ENCODE measurements at places on chromosomes 3 and 15.

- DNase-seq = no peak
Measured at GRCh38 chr3:194824100-194824499, 138.4 kb downstream of the FAM43A start.

GRCh38 chr15:42137461-42138261 lies 18.8 kb downstream of the PLA2G4F start:
- DNase-seq = peak; percentile 30

- no peak for DNase-seq
Measured at GRCh38 chr15:43009206-43009605, 88.6 kb upstream of the TTBK2 start.

GRCh38 chr3:9955067-9955502 lies 2.9 kb upstream of the PRRT3 start:
- no peak for DNase-seq

- no peak for DNase-seq
Measured at GRCh38 chr15:68508485-68509189, 70.2 kb upstream of the CORO2B start.

- DNase-seq = no peak
Measured at GRCh38 chr15:77696871-77697270, 64.2 kb upstream of the LINGO1 start.

DNA sequence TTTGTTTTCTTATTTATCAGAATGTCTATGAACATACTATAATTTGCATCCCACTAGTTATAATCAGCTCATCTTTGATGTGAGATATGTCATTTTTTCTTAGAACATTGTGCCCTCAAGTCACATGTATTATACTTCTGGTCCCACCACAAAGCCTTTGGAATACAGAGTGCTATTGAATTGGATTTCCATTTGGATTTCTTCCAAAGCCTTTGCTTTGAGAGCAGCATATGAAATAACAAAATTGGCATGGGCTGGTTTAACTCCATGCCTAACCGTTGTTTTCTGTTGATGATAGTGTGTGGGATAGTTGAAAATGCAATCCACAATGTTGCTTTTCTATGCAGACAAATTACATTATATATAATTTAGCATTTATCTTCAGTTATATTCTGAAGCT lies 284.5 kb upstream of the PLSCR5 start:
- no peak for DNase-seq

GRCh38 chr3:54067055-54067698 lies 55.2 kb upstream of the CACNA2D3 start:
- no peak for DNase-seq

GRCh38 chr3:133868758-133869475 lies 26.8 kb downstream of the RAB6B start:
- DNase-seq = no peak

DNA sequence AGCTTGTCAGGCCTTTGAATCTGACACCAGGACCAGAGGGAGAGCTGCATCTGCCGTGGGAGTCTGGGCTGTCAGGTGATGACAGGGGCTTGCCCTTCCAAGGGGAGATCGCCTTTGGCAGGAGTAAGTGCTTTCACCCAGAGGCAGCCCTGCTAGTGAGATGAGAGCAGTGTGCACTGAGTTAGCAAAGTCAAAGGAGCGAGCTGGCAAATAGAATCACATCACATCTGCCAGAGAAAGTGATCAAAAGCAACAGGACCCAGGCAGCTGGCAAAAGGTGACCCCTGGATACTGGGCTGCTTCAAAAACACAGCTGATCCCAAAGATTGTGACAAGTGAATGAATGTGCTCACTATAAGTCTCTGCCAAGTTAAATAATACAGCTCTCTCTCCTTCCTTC lies 36.1 kb upstream of the PYDC2 start:
- no peak for DNase-seq

DNA sequence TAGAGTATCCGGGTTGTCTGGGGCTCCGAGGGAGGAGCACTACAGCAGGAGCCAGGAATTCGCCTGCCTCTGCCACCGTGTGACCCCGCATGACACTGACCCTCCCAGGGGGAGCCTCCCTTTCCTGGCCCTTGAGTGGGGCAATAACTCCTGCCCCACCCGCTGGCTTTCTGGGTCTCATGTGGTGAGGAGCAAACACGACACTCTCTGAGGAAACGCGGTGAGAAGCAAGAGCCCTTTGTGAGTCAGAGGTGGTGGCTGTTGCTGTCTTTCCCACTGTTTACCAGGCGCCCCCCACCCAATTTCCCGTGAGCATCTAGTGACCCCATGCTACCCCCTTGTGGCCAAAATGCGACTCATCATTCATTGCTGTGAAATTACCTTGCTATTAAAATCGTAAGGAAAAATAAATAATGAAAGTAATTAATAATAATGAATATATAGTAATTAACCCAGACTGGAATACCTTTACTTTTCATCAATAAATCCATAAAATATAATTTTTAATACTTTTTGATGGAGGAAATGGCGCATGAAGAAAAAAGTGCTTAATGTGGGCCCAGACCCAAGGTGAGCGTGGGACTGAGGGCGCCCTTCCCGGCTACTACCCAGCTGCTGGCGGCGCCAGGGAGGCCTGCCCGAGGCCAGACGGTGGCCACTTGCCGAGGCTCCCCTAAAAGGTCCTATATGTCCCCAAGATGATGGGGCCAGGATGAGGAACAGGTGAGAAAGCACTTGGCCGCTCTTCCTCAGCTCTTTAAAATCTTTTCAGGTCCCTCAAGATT lies 29.3 kb downstream of the CCNL1 start:
- no peak for DNase-seq

GRCh38 chr3:189288348-189289235 lies 116.8 kb downstream of the TPRG1 start:
- no peak for DNase-seq
